Non-pigmented ciliary epithelial cell (primary cell): ENCODE measurements at places on chromosomes 5 and 9.

DNA sequence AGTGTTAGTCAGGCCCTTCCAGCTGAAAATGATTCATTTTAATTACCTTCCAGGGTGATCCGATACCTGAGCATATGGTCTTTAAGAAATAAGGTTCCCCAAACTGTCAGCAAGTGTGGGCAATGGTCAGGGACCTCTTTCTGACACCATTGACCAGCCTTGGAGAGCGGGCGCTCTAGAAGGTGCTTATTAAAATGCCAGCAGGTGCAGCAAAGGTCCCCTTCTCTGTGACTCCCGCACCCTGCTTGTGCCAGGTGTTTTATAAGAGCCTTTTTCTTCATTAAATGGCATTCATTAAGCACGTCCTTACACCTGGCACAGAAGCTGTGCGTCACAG lies 85.3 kb downstream of the MVB12B start:
- DNase-seq, result no peak

DNA sequence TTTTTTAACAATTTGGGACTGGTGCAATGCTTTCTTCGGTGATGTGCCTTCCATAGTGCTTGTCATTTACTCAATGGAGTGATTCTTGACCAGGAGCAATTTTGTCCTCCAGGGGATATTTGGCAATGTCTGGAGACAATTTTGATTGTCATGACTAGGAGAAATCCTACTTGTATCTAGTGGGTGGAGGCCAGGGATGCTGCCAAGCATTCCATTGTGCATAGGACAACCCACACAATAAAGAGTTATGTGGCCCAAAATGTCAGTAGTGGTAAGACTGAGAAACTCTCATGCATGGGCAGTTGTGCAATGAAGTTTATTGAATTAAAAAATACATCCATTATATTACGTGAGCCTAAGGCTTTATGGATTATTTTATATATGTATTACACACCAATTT lies 70.5 kb downstream of the FOCAD start:
- DNase-seq, result no peak

DNA sequence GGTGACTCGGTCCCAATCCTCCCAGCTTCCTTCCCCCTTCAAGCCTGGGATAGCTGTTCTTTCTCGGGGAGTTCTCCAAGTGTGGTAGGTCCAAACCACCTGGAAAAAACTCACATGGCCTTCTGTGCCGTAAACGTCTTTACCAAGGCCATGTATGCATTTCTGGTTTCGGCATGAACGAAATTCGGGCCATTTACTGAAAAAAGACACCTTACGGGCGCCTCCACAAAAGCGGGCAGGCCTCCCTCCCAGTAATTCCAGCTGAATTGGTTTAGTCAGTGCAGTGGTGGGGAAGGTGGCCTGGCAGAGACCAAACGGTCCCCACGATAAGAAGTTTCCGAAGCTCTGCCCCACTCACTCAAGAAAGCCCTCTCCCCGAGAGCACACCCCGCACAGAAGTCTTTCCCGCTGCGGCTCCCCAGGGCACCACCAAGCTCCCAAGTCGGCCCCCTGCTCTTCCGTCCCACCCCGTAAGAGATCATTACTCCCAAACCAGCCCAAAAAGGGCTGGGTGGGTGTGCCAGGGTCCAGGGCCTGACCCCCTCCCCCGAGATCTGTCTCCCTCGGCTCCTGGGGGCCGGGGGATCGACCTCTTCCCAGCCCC lies 86.3 kb upstream of the MELK start:
- DNase-seq, result no peak

GRCh38 chr5:177142778-177143177 lies 9.2 kb downstream of the NSD1 start:
- no peak for DNase-seq

- DNase-seq, result no peak
Measured at GRCh38 chr5:54651482-54652076, 134.0 kb downstream of the SNX18 start.

DNA sequence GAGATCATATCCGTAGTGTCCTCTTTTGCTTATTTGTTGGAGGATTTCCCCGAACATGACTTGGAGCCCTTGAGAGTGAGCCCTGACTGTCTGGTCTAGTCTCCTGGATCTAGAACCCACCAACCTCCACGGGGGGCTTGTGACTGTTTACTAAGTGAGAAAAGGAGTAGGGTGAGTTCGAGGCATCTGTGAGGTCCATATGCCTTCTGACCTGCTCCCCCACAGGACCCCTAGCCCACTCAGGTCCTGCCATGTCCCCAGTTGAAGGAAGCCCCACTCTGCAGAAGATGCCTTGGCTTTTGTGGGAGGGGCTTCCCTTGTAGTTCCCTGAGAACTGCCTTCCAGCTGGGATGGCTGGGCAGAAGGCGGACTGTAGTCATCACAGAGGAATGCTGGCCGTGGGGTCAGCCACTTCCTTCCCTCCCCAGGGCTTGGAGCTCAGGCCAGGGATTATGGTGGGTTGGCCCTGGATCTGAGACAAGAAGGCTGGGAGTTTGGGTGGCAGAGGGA lies 7.0 kb upstream of the IRF1 start:
- peak; percentile 82 for DNase-seq

DNA sequence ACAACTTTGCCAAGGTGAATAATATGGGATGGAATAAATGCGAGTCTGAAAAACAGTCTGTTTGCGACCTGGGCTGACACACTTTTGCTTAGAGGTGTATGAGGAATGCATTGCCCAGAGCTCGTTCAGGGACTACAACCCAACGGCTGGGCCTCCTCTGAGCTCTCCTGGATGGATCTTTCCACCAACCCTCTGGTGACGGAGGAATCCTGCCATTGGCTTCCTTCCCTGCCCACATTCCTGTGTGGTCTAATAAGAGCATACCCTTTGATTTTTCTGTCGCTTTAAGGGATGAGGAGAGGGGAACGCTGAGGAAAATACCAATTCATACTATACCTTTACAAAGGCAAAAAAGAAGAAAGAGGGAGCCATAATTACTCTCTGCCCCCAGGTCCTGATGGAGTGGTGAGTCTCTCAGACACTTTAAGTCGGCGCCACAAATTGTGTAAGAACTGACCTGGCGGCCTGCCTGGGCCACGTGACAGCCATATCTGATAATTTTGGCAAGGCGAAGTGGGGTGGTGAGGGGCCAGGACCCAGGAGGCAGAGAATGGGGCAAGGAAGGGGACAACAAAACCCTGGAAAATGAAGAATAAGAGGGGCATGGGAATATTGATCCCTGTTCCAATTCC lies 265.2 kb upstream of the MSX2 start:
- no peak for DNase-seq

DNA sequence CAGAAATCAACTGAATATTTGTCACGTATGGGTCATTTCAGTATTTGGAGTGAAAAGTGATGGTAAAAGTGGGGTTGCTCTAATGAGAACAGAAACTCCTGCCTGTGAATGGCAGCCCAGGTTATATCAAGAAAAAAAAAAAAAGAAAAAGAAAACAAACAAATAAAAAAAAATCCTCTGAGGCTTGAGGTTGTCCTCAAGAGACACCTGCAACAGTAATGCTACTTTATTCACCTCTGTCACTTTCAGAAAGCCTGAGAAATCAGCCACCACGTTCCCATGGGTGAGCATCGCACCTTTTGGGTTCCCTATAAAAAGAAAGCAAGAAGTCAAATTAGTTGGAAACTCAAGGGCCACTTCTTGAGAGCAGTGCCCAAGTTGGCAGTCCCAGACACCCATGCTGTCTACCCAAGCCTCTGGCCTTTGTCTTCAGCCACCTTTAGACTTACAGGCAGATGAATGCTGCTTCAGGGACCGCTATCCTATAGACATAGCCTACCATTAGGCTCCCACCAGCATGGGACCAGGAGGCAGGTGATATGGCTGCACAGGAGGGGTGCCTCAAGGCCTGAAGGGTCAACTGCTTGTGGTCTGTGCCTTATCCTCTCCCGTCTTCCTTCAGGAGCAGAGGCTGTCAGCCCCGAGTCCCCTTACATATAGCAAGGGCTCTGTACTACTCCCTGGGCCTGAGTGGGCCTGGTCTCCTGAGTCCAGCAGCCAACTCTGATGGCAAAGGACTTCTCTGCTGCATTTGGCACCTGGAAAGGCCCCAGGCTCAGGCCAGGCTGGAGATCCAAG lies 31.1 kb upstream of the MEIKIN start:
- no peak for DNase-seq

- no peak for DNase-seq
Measured at GRCh38 chr5:58628626-58629025, 45.8 kb downstream of the RAB3C start.
